ENCODE measurements at places on chromosomes 5 and 9.

- no peak for DNase-seq
These were observed 51.5 kb downstream of the CTNND2 start for GRCh38 chr5:11852717-11853087.

- no peak for DNase-seq
These were observed 164.4 kb upstream of the SLC12A2 start for GRCh38 chr5:127919006-127919796.

DNA sequence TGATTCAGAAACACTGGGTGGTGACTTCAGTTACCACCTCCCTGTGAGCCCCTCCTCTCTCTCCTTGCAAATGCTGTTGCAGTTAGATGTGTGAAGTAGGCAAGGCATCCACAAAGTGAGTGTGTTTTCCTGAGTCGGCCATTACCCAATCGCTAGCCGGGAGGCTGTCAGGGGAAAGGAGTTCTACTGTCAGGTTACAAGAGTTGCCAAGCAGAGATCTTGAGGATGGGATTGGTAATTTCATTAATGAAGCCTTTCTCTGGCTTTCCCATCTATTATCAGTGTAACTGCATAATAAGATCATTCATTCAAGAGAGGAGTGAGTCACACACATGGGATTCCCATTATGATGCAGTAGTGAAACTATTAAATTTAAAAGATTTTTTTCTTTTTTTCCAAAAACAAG lies 106.9 kb downstream of the GLDC start:
- no peak for DNase-seq

DNA sequence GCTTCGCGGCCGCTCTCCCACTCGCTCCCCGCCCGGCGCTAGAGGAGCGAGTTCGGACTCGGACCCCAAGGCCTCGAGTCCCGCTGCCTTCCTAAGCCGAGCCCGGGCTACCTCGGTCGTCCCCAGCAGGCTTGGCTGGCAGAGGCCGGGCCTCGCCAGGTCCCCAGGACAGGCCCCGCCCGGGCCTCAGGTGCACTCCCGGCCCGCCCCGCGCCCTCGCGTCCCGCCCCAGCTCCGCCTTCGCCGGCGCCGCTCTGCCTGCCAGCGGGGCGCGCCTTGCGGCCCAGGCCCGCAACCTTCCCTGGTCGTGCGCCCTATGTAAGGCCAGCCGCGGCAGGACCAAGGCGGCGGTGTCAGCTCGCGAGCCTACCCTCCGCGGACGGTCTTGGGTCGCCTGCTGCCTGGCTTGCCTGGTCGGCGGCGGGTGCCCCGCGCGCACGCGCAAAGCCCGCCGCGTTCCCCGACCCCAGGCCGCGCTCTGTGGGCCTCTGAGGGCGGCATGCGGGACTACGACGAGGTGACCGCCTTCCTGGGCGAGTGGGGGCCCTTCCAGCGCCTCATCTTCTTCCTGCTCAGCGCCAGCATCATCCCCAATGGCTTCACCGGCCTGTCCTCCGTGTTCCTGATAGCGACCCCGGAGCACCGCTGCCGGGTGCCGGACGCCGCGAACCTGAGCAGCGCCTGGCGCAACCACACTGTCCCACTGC lies at the start of gene SLC22A5:
Gene SLC22A5 (plus strand): TSS at position 237 of the 707 bp plus-strand sequence. CDS start 263 bp downstream, at position 500.
- peak; percentile 67 for DNase-seq

DNA sequence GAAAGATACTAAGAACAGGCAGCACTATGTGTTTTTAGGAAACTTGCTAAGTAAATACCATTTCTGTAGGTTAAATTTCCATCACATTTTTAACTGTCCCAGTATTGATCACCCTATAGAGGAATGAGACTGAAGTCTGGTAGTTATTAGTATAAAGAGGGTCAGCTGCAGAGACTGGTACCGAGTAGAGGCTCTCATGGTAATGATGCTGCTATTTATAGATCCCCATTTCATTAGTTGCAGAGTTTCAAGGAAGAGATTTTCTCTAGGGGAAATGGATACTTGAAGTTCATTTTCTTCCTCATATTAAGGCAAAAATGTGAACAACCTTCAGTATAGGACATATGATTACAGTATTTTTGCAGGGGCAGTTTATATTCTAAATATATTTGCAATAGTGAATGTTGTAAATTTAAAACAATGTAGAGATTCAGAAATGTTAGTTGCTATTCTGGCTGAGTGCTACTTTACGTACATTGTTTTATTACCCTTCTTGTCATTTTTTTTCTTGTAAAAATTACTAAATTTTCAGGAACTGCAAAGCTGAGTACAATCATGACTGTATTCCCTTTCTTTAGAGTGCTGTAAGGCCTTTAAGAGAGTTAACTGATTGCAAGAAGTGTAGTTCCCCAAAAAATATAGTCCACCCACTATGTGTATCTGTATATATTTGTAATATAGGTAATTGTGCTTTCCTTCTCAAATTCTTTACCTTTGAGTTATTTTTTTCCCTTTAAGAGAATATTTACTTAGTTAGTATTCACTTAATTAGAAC lies 14.7 kb downstream of the PBX3 start:
- no peak for DNase-seq

- DNase-seq = no peak
These were observed 10.4 kb upstream of the CXCL14 start for GRCh38 chr5:135589152-135589551.

DNA sequence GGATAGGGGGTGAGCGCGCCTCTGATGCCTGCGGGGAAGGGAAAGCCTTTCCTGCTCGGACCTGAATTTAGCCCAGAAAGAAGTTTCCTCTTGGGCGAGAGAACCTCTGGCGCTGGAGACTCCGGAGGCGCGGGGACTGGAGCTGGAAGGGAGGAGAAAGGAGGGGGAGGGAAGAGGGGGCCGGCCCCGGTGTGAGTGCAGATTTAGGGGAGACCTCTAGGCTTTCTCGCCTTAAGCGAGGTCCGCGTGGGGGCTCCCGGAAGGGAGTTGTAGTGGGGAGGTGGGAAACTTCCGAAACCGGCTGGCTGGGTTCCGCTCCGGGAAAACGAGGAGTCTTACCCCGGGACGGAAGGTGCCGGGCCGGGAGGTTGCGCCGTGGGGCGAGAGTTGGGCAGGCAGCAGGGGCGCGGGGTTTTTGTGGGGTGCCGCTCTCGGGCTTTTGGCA lies 1.3 kb downstream of the PCSK5 start:
- peak; percentile 8 for DNase-seq

Data from GM12891 (cell line).